Naive B cell (primary cell): ENCODE measurements at places on chromosomes 11 and 22. TPM values are rescaled to one million over a fixed set of nuclear protein-coding genes. Genes with fewer than 3 reads are reported as not detected.

DNA sequence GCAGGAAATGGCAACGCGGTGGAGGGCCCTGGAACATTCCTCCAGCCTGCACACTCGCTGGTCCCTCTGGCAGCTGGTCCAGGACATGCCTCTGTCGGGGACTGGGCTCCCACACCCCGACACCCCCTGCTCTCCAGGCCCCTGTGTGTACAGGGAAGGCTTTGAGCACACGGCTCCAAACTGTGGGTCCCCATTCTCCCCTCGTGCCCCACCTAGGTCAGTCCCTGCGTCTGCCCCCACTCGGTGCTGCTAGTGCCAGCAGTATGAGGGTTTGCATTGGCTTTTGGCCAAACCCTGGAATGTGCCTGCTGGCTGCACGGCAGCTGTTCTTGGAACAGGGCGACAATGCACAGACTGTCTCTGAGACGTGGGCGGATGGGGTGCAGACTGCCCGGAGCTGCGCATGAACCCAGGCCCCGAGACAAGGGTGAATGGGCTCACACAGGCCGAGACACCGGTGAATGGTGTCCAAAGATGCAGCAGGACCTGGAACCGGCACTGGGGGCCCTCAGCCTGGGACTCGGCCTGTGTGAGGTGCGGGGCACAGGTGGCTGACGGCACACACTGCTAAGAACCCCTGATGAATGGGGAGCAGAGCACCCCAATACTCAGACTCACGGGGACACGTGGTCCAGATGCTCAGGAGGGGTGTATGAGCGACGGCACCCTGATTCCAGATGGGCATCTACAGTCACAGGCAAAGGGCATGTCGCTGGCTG lies 7.5 kb upstream of the SYT8 start:
- peaks cover 5% of the 10 kb centered on the region for H3K4me1 ChIP-seq
- no peak overlapping the region for H3K27ac ChIP-seq
- peaks cover 29% of the 10 kb centered on the region for H3K27me3 ChIP-seq

The CLTCL1 gene
- 0.66 TPM for polyA plus RNA-seq

GRCh38 chr11:75465701-75466531 lies 32.9 kb upstream of the KLHL35 start:
- DNase-seq: no peak
- peaks cover 7% of the 10 kb centered on the region for H3K4me1 ChIP-seq
- no peak overlapping the region for H3K27ac ChIP-seq
- no peaks in the 10 kb centered on the region for H3K27me3 ChIP-seq
- H3K36me3 ChIP-seq: no peaks in the 10 kb centered on the region

The SPDYC gene
- 0.48 TPM for polyA plus RNA-seq

DNA sequence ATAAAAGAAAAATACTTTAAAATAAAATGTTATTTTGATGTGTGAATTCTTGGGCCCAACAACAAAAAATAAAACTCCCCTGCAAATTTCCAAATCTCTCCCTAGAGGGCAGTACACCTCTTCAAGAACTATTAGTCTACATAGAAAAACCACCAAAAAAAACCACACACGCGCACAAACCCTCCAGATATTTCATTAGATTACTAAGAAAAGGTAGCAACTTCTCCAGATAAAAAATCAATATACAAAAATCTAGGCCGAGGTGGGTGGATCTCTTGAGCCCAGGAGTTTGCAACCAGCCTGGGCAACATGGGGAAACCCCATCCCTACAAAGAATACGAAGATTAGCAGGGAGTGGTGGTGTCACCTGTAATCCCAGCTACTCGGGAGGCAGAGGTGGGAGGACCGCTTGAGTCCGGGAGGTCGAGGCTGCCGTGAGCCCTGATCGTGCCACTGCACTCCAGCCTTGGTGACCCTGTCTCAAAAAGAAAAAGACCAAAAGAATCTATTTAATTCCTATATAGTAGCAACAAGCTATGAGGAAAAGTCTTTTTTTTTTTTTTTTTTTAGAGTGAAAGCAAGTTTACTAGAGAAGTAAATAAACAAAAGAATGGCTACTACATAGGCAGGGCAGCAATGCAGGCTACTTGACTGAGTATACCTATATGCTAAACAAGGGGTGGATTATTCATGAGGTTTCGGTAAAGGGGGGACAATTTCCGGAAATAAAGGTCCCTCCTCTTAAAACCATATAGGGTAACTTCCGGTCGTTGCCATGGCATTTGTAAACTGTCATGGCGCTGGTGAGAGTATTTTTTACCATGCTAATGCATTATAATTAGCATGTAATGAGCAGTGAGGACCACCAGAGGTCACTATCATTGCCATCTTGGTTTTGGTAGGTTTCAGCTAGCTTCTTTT lies 13.1 kb downstream of the B3GNT6 start:
- peak overlapping the region; percentile 72 for H3K27ac ChIP-seq
- peak overlapping the region; percentile 69 for H3K4me3 ChIP-seq
- H3K4me1 ChIP-seq: peaks cover 7% of the 10 kb centered on the region

DNA sequence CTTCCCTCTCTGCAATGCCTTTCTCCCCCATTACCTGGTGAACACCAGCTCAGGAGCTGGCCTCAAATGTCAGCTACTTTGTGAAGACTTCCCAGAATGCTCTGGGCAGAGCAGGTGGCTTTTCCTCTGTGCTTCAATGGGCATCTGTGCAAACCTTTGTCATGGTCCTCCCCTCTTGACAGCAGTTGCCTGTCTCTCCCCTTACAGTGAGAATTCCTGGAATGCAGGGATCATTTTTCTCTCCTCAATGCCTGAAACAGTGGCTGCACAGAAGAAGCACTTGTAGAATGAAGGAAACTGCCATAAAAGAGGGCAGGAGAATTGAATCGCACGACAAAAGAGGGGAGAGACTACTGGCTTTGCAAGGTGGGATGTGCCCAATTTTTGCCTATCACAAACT lies 92.8 kb upstream of the NARS2 start:
- no peak overlapping the region for H3K27ac ChIP-seq
- no peaks in the 10 kb centered on the region for H3K4me1 ChIP-seq
- peaks cover 10% of the 10 kb centered on the region for H3K27me3 ChIP-seq
- DNase-seq: no peak

DNA sequence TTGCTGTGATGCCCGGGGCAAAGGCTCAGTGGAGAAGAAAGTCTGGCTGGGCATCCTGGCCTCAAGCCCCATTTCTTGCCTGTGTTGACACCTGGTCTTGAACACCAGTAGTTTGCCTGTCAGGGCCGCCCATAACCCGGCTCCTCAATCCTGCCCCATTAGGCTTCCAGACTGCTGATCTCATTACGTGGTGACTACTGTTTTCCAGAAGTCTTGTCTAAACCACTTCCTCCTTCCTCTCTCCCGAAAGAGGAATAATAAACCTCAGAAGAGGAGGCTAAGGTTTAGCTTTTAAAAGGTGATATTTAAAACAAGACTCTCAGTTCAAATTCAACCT lies 97.7 kb downstream of the CD44 start:
- peaks cover 11% of the 10 kb centered on the region for H3K4me1 ChIP-seq
- no peak overlapping the region for H3K27ac ChIP-seq
- H3K36me3 ChIP-seq: peaks cover 16% of the 10 kb centered on the region
- no peaks in the 10 kb centered on the region for H3K27me3 ChIP-seq
- no peak overlapping the region for H3K4me3 ChIP-seq

- no peak overlapping the region for H3K4me3 ChIP-seq
- DNase-seq: no peak
- no peak overlapping the region for H3K27ac ChIP-seq
These were observed 28.8 kb downstream of the TSPAN4 start for GRCh38 chr11:871472-871871.

DNA sequence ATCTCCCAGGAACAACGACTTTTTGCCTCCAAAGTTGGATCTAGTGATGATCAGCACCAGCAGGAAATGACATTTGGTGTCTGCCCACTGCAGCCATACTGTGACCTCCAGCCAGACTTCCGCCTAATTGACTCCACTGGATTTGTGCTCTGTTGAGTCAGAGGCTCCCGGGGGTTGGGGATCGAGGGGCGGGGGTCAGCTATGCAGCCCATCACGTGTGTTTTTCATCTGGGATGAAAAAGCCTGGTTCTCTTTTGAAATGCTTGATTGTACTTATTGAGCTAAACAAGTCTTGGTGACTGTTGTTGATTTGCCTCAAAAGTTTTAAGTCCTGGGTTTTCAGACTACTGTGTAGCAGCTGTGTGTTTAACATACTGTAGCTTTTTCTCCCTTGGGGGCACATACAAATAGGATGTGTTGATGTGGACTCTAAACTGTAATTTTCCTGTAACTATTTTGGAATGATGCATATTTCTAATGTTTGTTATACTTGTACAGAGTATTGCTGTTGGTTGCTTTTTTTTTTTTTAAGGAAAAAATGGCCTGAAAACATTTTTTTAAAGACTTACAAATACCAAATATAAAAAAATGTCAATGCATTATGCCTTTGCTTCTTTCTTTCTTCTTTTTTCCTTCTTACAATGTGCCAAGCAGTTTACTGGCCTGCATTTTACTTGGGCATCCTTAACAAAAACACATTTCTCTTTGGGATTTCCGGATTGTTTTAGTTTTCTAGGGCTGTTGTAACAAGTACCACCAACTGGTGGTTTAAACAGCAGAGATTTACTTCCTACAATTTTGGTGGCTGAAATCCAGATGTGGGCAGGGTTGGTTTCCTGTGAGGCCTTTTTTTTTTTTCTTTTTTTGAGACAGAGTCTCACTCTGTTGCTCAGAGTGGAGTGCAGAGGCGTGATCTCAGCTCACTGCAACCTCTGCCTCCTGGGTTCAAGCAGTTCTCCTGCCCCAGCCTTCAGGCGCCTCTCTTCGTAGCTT lies 46.1 kb upstream of the OR4B1 start:
- peaks cover 35% of the 10 kb centered on the region for H3K4me1 ChIP-seq
- H3K36me3 ChIP-seq: peaks cover 20% of the 10 kb centered on the region
- H3K27ac ChIP-seq: peak overlapping the region; percentile 76
- H3K4me3 ChIP-seq: no peak overlapping the region
- H3K27me3 ChIP-seq: no peaks in the 10 kb centered on the region

GRCh38 chr11:120249279-120250262 lies 9.6 kb downstream of the POU2F3 start:
- H3K27me3 ChIP-seq: peaks cover 43% of the 10 kb centered on the region
- DNase-seq: no peak
- H3K4me1 ChIP-seq: no peaks in the 10 kb centered on the region
- no peaks in the 10 kb centered on the region for H3K36me3 ChIP-seq
- no peak overlapping the region for H3K4me3 ChIP-seq
- H3K27ac ChIP-seq: no peak overlapping the region

- no peak overlapping the region for H3K4me3 ChIP-seq
- no peak for DNase-seq
- no peaks in the 10 kb centered on the region for H3K4me1 ChIP-seq
These were observed 25.0 kb upstream of the SYN3 start for GRCh38 chr22:33083212-33083611.

DNA sequence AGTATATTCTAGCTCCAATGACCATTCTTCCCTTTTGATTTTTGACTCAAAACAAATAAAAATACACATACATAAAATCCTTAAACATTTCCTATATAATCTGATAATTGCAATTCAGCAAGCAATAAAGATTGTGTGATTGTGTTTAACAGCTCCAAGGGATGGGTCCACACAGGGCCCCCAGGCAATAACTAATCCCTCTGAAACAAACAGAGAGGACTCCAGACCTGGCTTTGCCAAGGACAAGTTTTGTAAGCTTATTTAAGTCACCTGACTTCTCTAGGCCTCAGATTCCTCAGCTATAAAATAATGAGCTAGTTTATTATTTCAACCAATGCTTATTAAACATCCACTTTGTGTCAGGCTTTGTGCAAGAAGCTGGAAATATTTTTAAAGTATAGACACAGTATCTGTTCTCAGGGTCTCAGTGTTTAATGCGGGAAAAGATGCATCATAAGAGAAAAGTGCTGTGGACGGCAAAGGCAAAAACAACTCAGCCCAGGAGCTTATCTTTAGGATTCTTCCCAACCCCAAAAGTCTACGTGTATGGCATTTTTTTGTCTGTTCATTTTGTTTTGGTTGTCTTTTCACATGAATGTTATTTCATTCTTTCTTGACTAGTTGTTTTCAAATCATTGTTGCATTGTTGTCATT lies 20.1 kb downstream of the FZD4 start:
- DNase-seq: no peak
- no peaks in the 10 kb centered on the region for H3K27me3 ChIP-seq
- H3K36me3 ChIP-seq: no peaks in the 10 kb centered on the region
- H3K4me1 ChIP-seq: no peaks in the 10 kb centered on the region
- H3K27ac ChIP-seq: no peak overlapping the region

DNA sequence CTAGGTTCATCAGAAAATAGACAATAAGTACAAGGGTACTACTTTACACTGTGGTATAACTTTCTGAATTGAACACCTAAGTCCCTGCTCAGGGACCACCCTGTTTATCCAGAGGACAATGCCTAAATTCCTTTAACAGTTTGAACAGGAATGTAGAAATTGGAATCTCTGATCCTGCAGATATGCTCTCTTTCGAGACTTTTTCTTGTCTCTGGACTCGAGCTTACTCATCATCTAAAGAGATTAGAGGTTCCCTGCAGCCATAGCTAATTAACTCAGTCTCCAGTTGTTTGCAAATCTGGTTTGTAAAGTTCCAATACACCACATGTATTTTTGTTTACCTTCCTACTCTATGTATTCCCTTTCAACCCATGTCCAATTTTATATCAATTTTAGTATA lies 1.0 kb downstream of the HOATZ start:
- H3K36me3 ChIP-seq: no peaks in the 10 kb centered on the region
- H3K27me3 ChIP-seq: peaks cover 31% of the 10 kb centered on the region
- no peak for DNase-seq
- no peak overlapping the region for H3K4me3 ChIP-seq
- peaks cover 12% of the 10 kb centered on the region for H3K4me1 ChIP-seq
- no peak overlapping the region for H3K27ac ChIP-seq

The OR8G1 gene
- polyA plus RNA-seq: not detected

- DNase-seq: peak; percentile 6
- no peak overlapping the region for H3K27ac ChIP-seq
- no peaks in the 10 kb centered on the region for H3K36me3 ChIP-seq
- peak overlapping the region; percentile 2 for H3K4me3 ChIP-seq
- no peaks in the 10 kb centered on the region for H3K27me3 ChIP-seq
These were observed 310.8 kb upstream of the SORL1-AS1 start for GRCh38 chr11:121763526-121763925.

The DTX4 gene
- polyA plus RNA-seq: 12.0 TPM

GRCh38 chr22:24225044-24225601 lies 19.8 kb downstream of the GGT5 start:
- H3K27ac ChIP-seq: no peak overlapping the region
- H3K27me3 ChIP-seq: no peaks in the 10 kb centered on the region
- H3K4me1 ChIP-seq: no peaks in the 10 kb centered on the region
- no peak for DNase-seq

DNA sequence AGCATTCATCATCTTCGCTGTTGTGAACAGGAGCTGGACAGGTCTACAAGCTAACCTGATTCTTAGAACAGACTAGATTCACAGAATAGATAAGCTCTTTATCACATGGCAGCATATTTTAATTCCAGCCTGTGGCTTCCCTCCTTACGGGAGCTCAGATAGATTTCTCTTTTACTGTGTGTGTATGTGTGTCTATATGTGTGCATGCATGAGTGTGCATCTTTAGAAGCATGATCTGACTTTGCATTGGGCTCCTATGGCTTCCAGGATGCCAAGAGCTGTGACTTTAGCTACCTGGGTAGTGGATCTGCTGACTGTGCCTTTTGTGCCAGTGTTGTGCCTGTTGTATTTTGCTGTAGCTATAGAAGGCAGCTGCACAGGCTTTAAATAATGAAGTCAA lies 44.3 kb downstream of the ZNRF3 start:
- H3K27ac ChIP-seq: no peak overlapping the region
- peaks cover 49% of the 10 kb centered on the region for H3K27me3 ChIP-seq
- peaks cover 6% of the 10 kb centered on the region for H3K4me1 ChIP-seq
- DNase-seq: no peak

- H3K4me1 ChIP-seq: peaks cover 11% of the 10 kb centered on the region
- H3K36me3 ChIP-seq: peaks cover 36% of the 10 kb centered on the region
- no peak for DNase-seq
- H3K27ac ChIP-seq: no peak overlapping the region
- H3K27me3 ChIP-seq: peaks cover 7% of the 10 kb centered on the region
- no peak overlapping the region for H3K4me3 ChIP-seq
These were observed 1.5 kb downstream of the PTGDR2 start for GRCh38 chr11:60854140-60854846.
